ENCODE measurements at places on chromosomes 5 and 9. TPM values are rescaled to one million over a fixed set of nuclear protein-coding genes. Genes with fewer than 3 reads are reported as not detected.
A peak's percentile ranks its signal among the peaks of the same experiment; 100 is the strongest.

The CCNO gene
- not detected for total RNA-seq

The DPH7 gene
- 17.4 TPM for total RNA-seq

The ITK gene
- total RNA-seq: not detected

The PRDM9 gene
- not detected for total RNA-seq

DNA sequence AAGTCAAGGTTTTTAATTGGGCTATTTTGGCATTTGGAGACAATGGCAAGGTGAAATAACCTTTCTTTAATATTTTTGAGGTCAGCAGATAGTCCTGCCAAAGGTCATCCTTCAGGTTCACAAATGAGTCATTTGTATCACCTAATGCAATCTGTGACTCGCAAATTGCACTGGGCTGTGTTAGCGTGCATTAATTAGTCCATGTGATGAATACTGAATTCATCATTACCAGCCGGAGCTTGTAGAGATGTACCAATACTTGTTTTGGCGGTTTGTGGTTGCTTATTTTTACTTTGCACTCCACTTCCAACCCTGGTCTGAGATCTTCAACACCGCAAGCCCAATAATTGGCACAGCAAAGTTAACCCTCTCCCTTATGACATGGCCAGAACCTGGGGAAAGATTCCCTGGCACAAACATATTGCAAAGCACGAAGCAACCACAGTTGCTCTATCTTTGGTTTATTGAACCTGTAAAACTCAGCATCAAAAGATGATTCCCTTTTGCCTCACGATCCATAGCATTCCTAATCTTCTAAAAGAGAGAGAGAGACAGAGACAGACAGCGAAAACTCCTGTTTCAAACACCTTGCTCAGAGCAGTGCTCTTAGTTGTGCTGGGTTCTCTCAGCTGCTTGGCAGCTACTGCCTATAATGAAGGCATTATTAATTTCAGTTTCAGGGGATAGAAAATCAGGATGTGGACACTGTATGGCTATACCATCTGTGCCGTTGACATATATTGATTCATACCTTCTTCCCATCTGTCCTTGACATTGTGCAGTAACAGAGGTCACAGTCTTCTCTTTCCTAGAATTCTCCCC is 178.1 kb downstream of the EBF1 start:
- DNase-seq: no peak

DNA sequence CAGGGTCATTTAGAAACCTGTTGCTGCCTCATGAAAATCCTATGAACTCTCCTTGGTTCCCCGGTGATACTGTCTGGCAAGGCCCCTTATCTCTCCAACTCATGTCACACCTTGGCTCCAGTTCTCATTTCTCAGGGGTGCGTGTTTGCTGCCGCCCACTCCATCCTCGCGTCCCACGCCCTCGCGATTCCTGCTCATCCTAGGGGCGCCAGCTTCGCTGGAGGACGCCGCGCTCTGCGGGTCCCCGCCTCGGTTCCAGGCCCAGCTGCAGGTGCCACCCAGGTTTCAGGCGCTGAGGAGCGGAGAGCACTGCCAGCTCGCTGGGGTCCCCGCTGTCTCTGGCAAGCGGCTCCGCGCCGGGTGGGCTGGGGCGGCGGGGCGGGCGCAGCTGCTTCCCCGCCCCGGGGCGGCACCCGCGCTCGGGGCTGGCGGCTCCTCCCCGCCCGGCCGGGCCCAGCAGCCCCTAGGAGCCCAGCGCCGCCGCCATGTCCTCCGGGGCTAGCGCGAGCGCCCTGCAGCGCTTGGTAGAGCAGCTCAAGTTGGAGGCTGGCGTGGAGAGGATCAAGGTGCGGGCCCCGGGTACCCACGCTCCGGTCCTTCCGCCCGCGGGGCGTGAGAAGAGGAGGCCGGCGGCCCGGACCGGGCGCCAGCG is at the start of gene GNG10:
GNG10 (plus strand) TSS at position 456 of the 652 bp plus-strand sequence; CDS start at position 486, 30 bp downstream.
- peak; percentile 16 for DNase-seq

GRCh38 chr9:117214416-117214815 is 200.4 kb downstream of the ASTN2 start:
- no peak for DNase-seq

DNA sequence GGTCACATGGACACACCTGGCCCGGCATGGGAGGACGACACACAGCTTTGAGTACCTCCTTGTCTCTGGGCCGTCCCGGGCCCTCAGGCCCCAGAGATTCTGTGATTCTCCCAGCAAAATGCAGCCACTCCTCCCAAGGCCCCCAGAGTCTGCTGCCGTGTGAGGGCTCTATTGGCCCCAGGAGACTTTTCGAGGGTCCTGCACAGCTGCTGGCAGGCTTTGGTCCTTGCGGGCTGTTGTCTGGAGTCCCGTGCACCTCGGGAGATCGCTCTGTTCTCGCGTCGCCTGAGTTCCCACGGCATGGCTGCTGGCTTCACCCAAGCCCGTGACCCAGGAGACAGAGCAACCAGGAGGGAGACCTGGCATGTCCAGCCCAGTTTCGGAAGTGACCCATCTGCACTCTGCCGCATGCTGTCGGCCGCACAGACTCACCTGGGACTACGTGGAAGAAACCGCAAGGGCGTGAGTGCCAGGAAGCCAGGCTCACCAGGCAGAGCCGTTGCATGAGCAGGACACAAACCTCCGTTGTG is 46.8 kb upstream of the NKD2 start:
- DNase-seq: no peak

DNA sequence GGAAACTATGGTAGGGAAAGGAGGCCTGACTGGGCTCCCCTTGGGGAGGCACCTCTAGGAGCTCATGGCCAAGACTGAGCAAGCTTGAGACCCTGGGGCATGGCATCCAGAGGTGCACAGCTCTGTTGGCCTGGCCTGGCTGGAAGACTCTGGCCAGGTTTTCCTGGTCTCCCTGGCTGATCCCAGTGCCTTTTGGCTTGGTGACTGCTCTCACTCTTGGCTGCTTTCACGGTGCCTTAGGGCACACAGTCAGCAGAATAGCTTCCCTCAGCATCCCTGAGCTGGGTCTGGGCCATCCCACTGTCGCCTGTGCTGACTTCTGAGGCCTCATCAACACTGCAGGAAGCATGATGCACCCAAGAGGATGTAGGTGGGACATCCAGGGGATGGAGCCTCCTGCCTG is 13.4 kb upstream of the DELE1 start:
- DNase-seq: peak; percentile 89

DNA sequence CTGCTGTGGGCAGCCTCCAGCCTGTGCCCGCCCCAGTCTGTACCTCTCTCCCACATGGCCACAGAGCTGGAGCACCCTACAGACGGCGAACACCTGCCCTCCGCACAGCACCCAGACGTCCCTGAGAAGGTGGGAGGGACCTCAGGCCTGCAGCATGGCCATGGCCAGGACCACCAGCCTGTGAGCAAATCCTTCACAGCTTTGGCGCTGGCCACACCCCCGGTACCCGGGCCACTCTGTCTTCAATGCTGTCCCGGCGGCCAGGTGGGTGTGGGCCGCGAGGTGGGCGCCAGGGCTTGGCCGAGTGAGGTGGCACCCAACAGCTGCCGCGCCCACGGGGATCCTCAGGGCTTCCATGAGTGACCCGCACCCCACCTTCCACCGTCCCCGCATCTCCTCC is 18.7 kb downstream of the NOTCH1 start:
- no peak for DNase-seq

Data from HFFc6 (cell line).